ENCODE measurements at places on chromosomes 11 and 22. TPM values are rescaled to one million over a fixed set of nuclear protein-coding genes. Genes with fewer than 3 reads are reported as not detected.

Gene GUCD1
- total RNA-seq, result 116 TPM

Gene TSPAN32
- not detected for total RNA-seq

Gene MS4A7
- not detected for total RNA-seq

Gene TRABD
- total RNA-seq, result 45.0 TPM

Gene SNX32
- not detected for total RNA-seq

Gene ACTN3
- not detected for total RNA-seq

Gene TMPRSS13
- total RNA-seq, result 0.06 TPM

Gene IL18BP
- total RNA-seq, result 3.7 TPM

Gene PTGDR2
- not detected for total RNA-seq

Gene SLC6A5
- total RNA-seq, result not detected

Gene TP53I11
- total RNA-seq, result 296 TPM

Gene DGAT2
- total RNA-seq, result 3.0 TPM

Gene TIGD3
- total RNA-seq, result 0.41 TPM

Gene OR52N4
- total RNA-seq, result not detected

Gene APOA5
- total RNA-seq, result not detected

Gene C1QTNF5
- 153 TPM for total RNA-seq

Gene SLN
- total RNA-seq, result 2.1 TPM

Gene STIM1
- total RNA-seq, result 24.1 TPM

Gene SCUBE2
- 0.76 TPM for total RNA-seq

Gene CAVIN3
- 424 TPM for total RNA-seq

Gene EXPH5
- 0.82 TPM for total RNA-seq

Gene SLC37A4
- 23.0 TPM for total RNA-seq

Gene SYT9
- total RNA-seq, result 0.10 TPM

Gene ACER3
- 22.1 TPM for total RNA-seq

Gene MPPED1
- total RNA-seq, result 0.06 TPM

Gene TENM4
- 7.3 TPM for total RNA-seq

Gene APOL4
- total RNA-seq, result 2.7 TPM

Gene BARX2
- total RNA-seq, result not detected

Gene HBG1
- not detected for total RNA-seq

Gene PRSS23
- 282 TPM for total RNA-seq

Gene CARD18
- total RNA-seq, result not detected

Gene APOC3
- total RNA-seq, result not detected

Gene TBX10
- total RNA-seq, result not detected

Gene APOA1
- not detected for total RNA-seq

Gene TRIM29
- not detected for total RNA-seq

Gene ZNF280B
- total RNA-seq, result 2.5 TPM

Gene KCNK4
- not detected for total RNA-seq

Gene OR8A1
- not detected for total RNA-seq

Gene MYRF
- 10.7 TPM for total RNA-seq

Gene PYGM
- total RNA-seq, result not detected

Gene MEN1
- 22.7 TPM for total RNA-seq

Gene BTBD18
- not detected for total RNA-seq

Gene NRIP3
- 8.4 TPM for total RNA-seq

Gene TNNT3
- not detected for total RNA-seq

Gene SCN4B
- total RNA-seq, result 0.92 TPM
